ENCODE measurements at places on chromosomes 2 and 18. TPM values are rescaled to one million over a fixed set of nuclear protein-coding genes. Genes with fewer than 3 reads are reported as not detected.

TRIM43 gene
- polyA plus RNA-seq: not detected

MTX2 gene
- 31.4 TPM for polyA plus RNA-seq

PRKAG3 gene
- not detected for polyA plus RNA-seq

FOXI3 gene
- not detected for polyA plus RNA-seq

BCL2L11 gene
- polyA plus RNA-seq: 6.9 TPM

ALKAL2 gene
- 5.0 TPM for polyA plus RNA-seq

FBXO15 gene
- 3.3 TPM for polyA plus RNA-seq

INPP5D gene
- 71.1 TPM for polyA plus RNA-seq

UGT1A6 gene
- not detected for polyA plus RNA-seq

TBC1D8 gene
- 7.2 TPM for polyA plus RNA-seq

IRS1 gene
- 1.5 TPM for polyA plus RNA-seq

PFN4 gene
- 0.35 TPM for polyA plus RNA-seq

GREB1L gene
- polyA plus RNA-seq: 0.13 TPM

SIX3 gene
- polyA plus RNA-seq: 0.03 TPM

HRH4 gene
- 0.02 TPM for polyA plus RNA-seq

TMEM178A gene
- polyA plus RNA-seq: 1.9 TPM

TTC21B gene
- 4.3 TPM for polyA plus RNA-seq

FASTKD2 gene
- polyA plus RNA-seq: 8.9 TPM

CCDC148 gene
- polyA plus RNA-seq: 0.15 TPM

TWIST2 gene
- polyA plus RNA-seq: 2.4 TPM

PROKR1 gene
- polyA plus RNA-seq: not detected

UPP2 gene
- polyA plus RNA-seq: not detected

GDF7 gene
- polyA plus RNA-seq: 1.8 TPM

AFG3L2 gene
- 17.3 TPM for polyA plus RNA-seq

ERICH2 gene
- polyA plus RNA-seq: 0.14 TPM

LBX2 gene
- 0.50 TPM for polyA plus RNA-seq

MRPS5 gene
- 53.4 TPM for polyA plus RNA-seq

PREB gene
- polyA plus RNA-seq: 44.3 TPM

LDLRAD4 gene
- 5.2 TPM for polyA plus RNA-seq

RND3 gene
- polyA plus RNA-seq: 10.6 TPM

TMEM37 gene
- 16.5 TPM for polyA plus RNA-seq

ANKRD30BL gene
- 0.26 TPM for polyA plus RNA-seq

POTEI gene
- polyA plus RNA-seq: not detected

MYO3B gene
- polyA plus RNA-seq: 0.03 TPM

SLC9A4 gene
- polyA plus RNA-seq: not detected

CNTNAP5 gene
- polyA plus RNA-seq: not detected

ASTL gene
- polyA plus RNA-seq: 0.24 TPM

GALR1 gene
- polyA plus RNA-seq: not detected

KIAA2012 gene
- polyA plus RNA-seq: not detected

OTX1 gene
- polyA plus RNA-seq: not detected

RAB17 gene
- polyA plus RNA-seq: 0.57 TPM
